CD4-positive, alpha-beta T cell treated with Interleukin-4 for 4 hours (primary cell): ENCODE measurements at places on chromosomes 5 and 9.

- no peak for DNase-seq
Measured at GRCh38 chr5:131633830-131634229, 1.2 kb downstream of the RAPGEF6 start.

GRCh38 chr5:73218552-73219171, 45.7 kb downstream of the TMEM174 start:
- DNase-seq = no peak

DNA sequence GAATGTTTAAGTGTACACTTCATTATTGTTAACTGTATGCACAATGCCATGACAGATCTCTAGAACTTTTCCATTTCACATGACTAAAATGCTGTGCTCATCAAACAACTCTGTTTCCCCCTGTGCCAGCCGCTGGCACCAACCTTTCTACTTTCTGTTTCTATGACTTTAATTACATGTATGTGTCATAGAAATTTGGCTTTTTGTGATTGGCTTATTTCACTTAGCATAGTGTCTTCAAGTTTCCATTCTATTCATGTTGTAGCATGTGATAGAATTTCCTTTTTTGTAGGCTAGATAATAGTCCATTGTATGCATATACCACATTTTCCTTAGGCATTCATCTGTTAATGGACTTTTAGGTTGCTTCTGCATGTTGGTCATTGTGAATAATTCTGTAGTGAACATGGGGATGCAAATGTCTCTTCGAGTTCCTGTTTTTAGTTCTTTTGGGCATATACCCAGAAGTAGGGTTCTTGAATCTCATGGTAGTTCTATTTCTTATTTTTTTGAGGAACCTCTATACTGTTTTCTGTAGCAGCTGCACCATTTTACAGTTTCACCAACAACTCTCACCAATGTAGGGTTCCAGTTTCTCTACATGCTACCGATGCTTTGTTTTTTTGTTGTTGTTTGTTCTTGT, 184.4 kb upstream of the DMRT1 start:
- no peak for DNase-seq

GRCh38 chr5:88819301-88819999, 63.5 kb downstream of the MEF2C start:
- DNase-seq = no peak

DNA sequence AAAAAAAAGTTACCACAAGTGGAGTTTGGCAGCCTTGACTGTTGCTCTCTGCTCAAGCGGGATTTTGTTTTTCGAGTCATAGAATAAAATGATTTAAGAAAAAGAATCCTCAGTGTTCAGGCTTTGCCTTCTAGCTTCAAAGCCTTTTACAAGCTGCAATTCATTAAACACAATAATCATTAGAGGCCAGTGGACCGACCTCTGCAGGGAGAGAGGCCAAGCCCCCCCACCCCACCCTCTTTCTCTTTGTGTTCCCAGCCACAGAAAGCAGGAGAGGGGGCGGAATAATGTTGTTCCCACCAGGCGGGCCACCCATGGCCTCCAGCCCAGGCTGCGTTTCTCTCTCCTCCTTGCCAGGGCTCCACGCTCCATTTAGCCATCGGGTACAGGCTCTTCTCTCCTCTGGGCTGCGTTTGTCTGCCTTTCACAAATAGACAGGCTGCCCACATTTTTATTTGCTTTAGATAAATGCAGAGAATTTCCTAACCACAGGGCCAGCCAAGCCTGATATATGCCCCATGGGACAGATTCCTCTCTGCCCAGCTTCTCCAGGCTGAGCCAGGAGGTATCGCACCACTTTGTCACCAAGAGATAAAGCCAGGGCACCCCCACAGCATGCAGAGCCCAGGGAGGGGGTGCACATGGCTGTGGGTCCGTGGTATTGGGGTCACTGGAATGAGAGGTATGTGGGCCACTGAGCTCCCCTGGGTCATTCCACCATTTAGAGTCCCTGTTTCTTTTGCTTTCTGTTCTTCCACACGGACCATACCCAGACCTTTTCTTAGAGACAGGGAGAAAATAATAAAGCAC, 318.8 kb downstream of the PIK3R1 start:
- no peak for DNase-seq

- no peak for DNase-seq
Measured at GRCh38 chr5:154644745-154645411, 110.3 kb upstream of the LARP1 start.

DNA sequence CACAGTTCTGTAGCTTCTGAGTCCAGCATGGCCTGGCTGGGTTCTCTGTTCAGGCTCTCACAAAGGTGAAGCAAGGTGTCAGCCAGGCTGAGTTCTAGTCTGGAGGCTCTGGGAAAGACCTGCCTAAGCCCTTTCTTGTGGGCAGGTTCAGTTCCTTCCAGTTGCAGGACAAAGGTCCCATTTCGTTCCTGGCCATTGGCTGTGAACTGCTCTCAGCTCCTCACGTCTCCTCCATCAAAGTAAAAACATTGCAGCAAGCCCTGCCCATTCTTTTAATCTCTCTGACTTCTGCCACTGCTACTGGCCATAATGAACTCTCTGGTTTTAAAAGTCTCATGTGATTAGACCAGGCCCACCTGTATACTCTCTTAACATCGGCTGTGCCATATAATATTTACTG, 61.6 kb upstream of the BARX1 start:
- no peak for DNase-seq

DNA sequence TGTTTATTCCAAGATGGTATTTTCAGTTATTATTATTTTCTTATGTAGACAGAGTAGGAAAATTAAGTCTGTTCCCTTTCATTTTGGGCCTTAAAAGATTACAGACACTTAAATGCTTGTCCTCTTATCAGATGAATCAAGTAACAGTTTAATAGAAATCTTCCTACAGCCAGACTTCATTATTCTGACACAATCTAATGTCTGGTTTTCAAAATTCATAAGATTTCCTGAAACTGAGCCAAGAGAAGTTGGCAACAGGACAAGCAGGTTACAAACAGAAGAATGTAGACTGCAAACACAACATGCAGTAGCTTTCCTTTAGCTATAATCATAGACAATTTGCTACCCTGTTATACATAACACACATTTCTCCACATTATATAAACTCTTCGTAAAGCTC, 130.5 kb downstream of the FBXL17 start:
- no peak for DNase-seq

DNA sequence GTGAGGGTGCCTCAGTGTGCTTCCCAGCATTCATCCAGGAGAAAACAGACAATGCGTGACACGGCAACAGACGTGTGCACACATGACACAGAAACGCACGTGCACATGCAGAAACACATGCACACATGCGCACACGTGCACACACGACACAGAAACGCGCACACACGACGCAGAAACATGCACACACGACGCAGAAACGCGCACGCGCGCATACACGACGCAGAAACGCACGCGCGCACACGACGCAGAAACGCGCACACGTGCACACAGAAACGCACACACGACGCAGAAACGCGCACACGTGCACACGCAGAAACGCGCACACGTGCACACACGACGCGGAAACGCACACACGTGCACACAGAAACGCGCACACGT, 16.5 kb downstream of the TPPP start:
- no peak for DNase-seq

- DNase-seq = no peak
Measured at GRCh38 chr9:72858089-72858912, 94.6 kb downstream of the ALDH1A1 start.

DNA sequence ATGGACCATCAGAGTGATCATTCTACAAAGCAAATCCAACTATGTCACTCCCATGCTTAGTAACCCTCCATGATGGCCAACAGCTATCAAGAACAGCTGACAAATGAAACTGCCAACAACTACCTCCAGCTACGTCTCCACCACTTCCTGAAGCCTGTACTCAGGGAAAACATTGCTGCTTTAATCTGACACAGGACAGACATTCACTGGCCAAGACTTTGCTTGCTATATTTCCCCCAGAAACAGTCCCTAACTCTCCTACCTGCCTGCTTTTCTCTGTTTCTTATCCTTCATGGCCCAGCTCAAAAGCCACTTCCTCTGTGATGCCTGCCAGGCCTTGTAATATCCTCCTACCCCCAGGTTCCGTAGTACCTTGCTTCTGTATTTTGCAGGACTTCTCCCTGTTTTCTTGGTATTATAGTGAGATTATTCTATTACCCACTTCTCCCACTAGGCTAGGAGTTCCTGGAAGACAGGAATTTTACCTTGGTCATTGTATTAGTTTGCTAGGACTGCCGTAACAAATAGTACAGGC, 14.7 kb upstream of the RAB14 start:
- DNase-seq = no peak

DNA sequence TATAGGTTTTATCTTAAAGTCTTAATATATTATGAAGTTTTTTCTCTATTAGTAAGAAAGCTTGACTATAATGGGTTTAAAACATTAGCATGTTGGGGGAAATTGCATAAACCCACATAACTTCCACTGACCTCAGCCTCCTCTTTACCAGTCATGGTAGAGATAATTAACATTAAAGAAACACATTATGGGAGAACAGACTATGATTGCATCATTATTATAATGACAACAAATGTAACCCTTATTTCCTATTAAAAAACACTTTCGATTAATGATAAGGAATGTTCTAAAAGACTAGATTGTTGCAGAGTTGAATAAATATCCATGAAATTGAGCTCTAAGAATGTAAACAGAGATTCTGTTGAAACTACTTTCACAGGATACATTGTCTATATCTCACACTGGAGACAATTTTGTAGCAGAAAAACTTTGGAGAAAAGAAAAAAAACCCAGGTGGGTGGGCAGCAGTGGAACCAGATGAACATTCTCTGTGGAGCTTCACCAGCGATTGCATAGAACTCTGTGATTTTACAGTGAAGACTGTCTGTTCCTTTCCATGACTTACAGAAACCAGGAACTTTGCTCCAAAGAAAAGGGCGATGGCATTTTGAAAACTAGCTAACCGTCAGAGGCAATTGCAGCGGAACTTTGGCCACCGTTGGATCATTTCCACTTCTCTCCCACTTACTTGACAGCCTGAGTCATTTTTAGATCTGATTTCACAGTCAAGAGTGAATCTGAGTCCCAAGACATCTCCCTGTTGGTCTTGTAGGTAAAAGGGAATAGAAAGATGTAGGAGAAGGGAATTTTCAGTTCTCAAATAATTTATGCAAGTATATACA, 21.0 kb upstream of the ERAP2 start:
- no peak for DNase-seq

- DNase-seq = no peak
Measured at GRCh38 chr5:11357928-11358327, 546.3 kb downstream of the CTNND2 start.

- no peak for DNase-seq
Measured at GRCh38 chr9:127642082-127642740, 30.1 kb downstream of the STXBP1 start.

DNA sequence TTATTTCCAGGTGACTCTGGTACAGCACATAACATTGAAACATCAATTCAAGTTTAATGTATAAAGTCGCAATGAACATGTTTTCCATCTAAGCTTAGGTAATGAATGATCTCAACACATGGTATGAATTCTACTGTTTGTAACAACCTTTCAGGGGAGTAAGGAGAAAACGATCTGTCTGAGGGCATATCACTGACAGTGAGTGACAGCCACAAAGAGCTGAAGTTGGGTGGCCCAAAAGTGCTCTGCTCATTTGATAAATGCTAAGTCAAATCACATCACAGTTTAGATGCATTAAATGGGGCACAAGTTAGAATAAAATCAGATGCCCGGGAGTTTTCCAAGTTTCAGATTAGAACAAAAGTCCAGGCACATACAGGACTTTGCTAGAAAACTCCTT, 1.2 kb downstream of the FANCC start:
- DNase-seq = no peak

GRCh38 chr5:178433273-178433775, 156.9 kb downstream of the COL23A1 start:
- DNase-seq = no peak

- DNase-seq = no peak
Measured at GRCh38 chr9:77975806-77976205, 55.8 kb downstream of the GNAQ start.

DNA sequence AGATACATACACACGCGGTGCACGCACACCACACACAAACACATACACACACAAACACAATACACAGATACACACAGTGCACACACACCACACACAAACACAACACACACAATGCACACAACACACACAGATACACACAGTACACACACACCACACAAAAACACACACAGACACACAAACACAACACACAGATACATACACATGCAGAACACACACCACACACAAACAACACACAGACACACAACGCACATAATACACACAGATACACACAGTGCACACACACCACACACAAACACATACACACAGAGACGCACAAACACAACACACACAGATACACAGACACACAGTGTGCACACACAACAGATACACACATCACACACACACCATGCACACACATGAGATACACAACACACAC, 5.9 kb upstream of the CCDC187 start:
- no peak for DNase-seq

DNA sequence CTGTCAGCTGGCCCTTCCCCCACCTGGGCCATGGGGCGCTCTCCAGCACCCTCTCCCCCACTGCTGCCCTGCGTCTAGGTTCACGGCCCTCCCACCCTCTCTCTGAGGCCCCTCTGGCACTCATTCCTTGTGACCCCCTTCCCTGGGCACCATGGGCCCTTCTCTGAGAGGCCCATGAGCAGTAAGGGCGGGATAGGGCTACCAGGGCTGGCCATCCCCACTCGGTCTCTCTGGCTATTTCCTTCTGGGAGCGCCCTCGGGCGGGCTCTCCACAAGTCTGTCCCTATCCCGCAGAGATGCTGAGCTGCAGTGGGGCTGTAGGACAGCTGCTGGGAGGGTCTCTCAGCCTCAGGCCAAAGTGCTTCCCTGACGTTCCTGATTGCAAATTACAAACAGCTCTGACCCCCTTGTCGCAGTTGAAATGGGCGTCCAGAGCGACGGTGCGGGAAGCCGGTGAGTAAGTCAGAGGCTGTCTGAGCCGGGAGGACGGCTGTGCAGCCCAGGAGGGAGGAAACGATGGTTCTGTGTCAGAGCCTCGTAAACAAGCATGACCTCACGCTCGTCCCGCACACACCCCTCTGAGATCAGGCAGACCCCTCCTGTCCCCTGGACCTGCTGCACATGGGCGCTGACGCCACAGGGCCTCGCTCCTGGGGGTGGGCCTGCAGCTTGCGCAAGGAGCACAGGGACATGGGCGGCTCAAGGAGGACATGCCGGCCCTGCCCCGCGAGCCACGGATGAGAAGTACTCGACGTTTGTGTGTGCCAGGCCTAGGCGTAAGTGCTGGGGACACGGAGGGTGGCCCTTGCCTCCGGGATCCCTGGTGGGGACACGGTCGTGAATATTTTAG, 36.3 kb upstream of the GFPT2 start:
- no peak for DNase-seq
